ENCODE measurements at places on chromosomes 7 and 10.

- DNase-seq, result no peak
These were observed 235.2 kb upstream of the ZWINT start for GRCh38 chr10:56596257-56596656.

DNA sequence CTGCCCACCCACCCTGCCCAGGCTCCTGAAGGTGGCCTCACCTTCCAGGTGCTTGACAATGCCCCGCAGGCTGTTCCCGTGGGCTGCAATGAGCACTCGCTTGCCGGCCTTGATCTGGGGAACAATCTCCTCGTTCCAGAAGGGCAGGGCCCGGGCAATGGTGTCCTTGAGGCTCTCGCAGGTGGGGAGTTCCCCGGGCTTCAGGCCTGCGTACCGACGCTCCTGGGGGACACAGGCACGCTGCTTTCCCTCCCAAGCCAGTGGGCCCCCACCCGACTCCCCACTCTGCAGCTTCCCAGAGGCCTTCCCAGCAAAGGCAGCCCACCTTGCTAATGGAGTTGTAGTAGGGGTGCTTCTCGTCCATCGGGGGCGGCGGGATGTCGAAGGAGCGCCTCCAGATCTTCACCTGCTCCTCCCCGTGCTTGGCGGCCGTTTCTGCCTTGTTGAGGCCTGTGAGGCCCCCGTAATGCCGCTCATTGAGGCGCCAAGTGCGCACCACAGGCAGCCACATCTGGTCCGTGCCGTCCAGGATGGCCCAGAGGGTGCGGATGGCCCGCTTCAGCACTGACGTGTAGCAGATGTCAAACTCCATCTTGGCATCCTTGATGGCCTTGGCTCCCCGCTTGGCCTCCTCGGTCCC lies 456 bp downstream of the PGAM2 start:
- peak; percentile 71 for DNase-seq

DNA sequence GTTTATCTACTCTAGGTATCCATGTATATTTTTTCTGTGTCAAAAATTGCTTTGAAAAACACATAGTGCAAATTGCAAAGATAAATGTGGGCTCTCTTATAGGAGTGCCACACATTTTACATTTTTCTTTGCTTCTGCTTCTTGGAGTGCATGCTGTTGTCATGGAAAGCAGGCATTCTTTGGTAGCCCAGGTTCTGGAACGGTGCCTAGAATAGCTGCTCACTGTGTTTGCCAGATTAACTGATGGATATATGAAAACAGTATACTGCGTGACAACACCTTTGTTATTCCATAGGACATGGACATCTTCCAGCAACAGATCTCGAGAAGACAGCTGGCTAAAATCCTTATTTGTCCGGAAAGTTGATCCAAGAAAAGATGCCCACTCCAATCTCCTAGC lies 13.4 kb downstream of the NIPSNAP2 start:
- no peak for DNase-seq

GRCh38 chr7:116265881-116266280 lies 55.5 kb downstream of the TES start:
- DNase-seq, result no peak
